ENCODE measurements at places on chromosomes 3 and 15.

- no peak for DNase-seq
Measured at GRCh38 chr15:79265167-79265566, 17.4 kb upstream of the ANKRD34C start.

- DNase-seq, result no peak
Measured at GRCh38 chr3:37957539-37957936, 33.0 kb upstream of the VILL start.

GRCh38 chr3:152047465-152047864, 174.0 kb downstream of the SUCNR1 start:
- no peak for DNase-seq

DNA sequence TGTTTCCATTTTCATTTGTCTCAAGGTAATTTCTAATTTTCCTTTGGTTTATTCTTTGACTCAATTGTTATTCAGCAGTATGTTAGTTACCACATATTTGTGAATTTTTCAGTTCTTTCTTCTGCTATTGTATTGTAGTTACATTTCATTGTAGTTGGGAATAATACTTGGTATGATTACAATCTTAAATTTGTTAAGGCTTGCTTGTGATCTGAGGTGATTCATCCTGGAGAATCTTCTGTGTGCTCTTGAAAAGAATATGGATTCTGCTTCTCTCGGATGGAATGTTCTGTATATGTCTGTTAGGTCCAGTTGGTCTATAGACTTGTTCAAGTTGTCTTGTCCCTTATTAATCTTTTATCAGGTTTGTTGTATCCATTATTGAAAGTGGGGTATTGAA, 63.4 kb upstream of the VEPH1 start:
- no peak for DNase-seq

- DNase-seq, result no peak
Measured at GRCh38 chr3:23666818-23667217, 138.9 kb upstream of the UBE2E1 start.

- DNase-seq, result no peak
Measured at GRCh38 chr3:72748659-72749058, 99.6 kb downstream of the SHQ1 start.

GRCh38 chr15:88132499-88132898, 124.0 kb downstream of the NTRK3 start:
- DNase-seq, result no peak

DNA sequence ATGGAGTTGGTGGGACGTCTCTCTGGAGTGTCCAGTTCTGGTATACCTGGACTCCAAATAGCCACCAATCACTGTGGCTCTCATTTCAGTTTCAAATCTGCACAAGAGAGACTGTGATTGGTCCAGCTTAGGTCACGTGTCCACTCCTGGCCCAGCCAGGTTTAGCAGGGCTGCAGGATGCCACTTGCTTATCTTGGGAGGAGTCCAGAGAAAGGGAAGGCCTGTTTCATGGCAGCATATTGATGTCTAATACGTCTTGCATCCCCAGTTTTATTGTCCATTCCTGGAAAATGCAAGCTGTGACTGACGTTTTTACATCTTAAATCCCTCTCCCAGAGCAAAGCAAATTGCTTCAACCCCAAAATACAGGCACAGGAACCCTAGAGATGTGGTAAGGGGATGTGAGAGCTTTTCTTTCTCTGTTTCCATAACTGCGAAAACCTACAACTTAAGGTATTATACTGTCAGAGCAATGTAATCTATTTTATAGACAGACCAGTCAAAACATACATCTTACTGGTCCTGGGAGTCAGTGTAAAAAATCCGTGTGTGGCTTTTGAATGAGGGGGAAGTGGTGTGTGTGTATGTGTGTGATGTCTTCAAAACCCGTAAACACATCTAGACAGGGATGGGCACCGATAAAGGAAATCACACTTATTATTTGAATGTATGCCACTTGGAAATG, 274.4 kb downstream of the TLE3 start:
- no peak for DNase-seq

DNA sequence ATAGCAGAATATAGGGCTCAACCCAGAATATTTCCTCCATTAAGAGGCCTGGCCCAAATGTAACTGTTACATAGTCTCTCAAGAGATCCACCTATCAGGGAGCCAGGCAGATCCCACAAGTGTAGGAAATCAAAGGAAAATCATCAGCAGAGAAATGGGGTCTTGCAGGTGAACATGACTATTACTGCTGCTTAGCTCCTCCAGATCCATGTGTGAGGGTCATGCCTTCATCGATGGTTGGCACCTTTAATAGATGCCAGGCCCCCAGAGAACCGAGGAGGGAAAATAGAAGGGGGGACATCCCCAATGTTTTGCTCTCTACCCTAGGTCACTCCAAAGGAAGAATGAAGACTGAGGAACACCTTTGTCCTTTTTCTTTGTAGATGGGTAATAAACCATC, 1029.9 kb upstream of the CADM2 start:
- DNase-seq, result no peak

- DNase-seq, result no peak
Measured at GRCh38 chr3:178238179-178238578, 298.1 kb upstream of the KCNMB2 start.

- DNase-seq, result no peak
Measured at GRCh38 chr3:19702416-19703078, 231.5 kb downstream of the EFHB start.

GRCh38 chr3:190131329-190131728, 10.6 kb upstream of the P3H2 start:
- DNase-seq, result peak; percentile 15

- DNase-seq, result no peak
Measured at GRCh38 chr15:83978588-83978987, 257.0 kb upstream of the GOLGA6L4 start.

DNA sequence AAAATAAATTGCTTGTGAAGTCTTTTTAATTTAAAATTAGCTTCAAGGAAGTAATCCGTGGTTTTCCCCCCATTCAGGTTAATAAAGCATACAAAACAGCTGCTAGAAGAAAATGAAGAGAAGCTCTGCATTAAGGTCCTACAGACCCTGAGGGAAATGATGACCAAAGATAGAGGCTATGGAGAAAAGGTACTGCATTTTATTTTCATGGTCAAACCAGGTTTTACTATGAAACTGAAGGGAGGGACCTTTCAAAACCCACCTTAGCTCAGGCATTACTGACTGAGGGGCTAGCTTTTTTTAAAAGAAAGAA, 218.5 kb downstream of the ITPR1 start:
- DNase-seq, result no peak

GRCh38 chr15:35783203-35783602, 237.2 kb upstream of the DPH6 start:
- no peak for DNase-seq

DNA sequence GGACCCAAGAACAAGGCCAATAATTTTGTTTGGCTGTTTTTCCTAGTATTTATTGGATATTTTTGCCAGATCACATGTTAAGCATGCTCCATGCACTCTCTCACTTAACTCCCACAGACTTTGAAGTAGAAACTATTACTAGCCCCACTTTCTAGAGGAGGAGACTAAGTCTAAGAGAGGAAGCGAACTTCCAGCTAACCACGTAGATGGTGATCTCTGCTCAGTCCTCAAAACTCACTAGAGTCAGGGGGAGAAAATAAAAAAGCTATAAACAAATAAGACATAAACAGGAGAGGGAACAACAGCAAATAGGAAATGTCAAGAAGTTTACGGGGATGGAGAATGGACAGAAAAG, 481.0 kb upstream of the PROK2 start:
- DNase-seq, result no peak

DNA sequence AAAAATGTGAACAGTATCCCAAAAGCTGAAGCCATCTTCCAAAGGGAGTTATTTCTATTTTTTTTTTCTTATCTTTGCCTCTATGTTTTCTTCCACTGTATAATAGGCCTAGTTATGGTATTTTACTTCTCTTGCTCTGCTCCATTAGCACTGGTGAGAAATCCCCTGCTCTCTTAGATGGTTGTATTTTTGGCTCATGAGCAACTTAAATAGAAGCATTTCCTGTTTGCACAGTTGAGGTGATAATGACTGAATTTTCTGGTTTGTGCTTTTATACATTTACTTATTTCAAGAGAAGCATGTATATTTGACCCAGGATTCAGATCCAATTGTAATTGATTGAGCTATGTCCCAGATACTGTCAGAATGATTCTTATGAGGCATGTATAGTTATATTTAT, 61.6 kb upstream of the CD200R1L start:
- DNase-seq, result no peak

GRCh38 chr3:32240159-32240545, 1.7 kb downstream of the CMTM8 start:
- DNase-seq, result no peak

- no peak for DNase-seq
Measured at GRCh38 chr15:23516866-23517265, 48.6 kb upstream of the MKRN3 start.

DNA sequence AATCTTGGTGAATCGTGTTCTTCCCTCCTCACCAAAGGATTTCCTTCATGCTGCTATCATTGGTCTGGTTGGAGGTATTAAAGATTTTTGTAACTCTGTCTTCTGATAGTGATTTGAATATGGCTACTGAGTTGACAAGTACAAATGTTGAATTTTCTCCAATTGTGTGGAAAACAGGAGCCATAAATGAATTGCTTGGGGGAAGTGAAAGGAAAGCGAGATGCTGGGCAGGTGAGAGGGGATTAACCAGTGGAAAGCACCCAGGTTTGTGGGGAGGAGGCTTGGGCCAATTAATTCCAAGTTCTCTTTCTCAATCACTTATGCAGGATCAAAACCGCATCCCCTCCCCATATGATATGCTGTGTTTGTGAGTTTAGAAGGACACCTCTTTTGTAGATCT, 372.5 kb downstream of the IL20RB start:
- DNase-seq, result no peak

DNA sequence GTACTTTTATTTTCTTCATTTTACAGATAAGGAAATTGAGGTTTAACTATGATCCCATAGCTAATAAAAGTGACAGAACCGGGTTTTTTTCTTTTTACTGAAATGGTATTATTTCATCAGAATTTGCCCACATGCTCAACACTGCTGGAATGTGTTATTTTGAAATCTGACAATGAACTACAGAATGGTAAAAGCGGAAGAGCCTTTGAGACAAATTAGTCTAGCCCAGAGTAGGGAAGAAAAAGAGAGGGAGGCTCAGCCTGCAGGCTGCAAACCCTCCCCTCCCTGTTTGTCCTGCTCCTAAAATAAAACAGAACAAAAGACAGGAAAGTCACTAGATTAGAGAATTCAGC, 100.3 kb upstream of the LIPC start:
- peak; percentile 70 for DNase-seq

- DNase-seq, result no peak
Measured at GRCh38 chr3:109184726-109185125, 48.2 kb downstream of the C3orf85 start.

DNA sequence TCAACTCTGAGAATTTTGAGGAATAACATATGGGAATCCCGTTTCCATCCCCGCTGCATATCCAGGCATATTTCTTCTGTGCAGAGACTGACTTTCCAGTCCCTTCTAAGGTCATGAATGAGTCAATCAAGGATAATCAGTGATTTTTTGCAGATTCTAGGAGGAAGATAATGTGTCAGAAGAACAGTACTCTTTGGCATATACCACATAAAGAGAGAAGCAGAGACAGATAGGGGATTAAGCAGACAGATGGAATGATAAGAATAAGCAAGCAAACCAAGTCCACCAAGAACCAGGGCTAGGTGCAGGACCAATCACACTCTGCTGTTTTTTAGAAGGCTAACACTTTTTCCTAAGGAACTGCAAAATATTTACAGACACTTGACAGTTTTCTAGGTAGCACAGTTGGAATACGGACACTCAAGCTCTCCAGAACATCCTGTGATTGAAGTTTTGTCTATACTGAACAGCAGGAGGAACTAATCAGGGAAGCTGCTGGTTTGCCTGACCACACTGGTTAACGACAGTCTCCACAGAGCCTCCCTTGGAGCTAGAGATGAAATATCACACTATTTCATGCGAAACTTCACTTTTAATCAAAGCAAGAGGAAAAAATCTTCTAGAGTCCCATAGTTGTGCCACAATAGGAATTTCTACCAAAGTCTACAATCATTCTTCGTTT, 450.0 kb upstream of the KCNMB2 start:
- no peak for DNase-seq

- peak; percentile 85 for DNase-seq
Measured at GRCh38 chr3:44235604-44236484, 5.8 kb upstream of the TOPAZ1 start.

GRCh38 chr15:47561102-47561501, 156.2 kb upstream of the SEMA6D start:
- DNase-seq, result no peak

DNA sequence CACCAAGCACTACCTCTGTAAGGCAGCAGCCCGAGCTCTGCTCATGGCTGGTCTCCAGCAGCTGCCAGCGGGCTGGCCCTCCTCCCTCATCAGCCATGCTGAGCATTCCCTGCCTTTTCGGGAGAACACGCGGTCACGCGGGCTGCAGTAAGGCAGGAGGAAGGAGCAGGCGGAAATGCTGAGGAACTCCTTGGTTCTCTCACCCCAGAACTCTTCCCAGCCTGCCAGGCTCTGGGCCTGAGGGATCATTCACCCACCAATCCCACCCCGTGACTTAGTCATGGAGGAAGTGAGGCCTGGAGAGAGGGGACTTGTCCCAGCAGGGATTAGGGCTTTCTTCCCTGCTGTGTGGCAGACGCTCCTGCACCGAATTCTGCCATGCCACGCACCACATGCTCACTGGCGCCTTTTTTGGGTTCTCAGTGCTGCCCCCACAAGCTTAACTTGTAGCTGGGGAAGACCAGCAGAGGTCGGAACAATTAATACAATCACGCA, 42.9 kb upstream of the RPL32 start:
- DNase-seq, result no peak

GRCh38 chr15:69602921-69603320, 150.3 kb downstream of the RPLP1 start:
- DNase-seq, result no peak

DNA sequence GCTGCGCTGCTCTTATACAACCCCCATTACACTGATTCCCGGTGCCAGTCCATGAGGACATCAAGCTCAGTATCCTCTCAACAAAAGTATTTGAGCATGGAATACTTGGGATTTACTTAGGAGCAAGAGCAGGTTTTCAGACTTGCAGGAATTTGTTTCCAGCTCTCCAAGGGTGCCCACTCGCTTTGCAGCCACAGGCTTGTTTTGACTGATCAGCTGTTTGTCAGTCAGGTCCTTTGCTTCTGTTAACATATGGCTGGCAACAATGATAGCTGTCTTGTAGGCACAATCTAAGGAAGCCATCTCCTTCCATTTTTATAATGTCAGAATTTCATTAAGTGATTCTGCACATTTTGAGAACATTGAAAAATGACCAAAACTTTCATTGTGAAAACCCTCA, 38.2 kb upstream of the MCF2L2 start:
- no peak for DNase-seq

DNA sequence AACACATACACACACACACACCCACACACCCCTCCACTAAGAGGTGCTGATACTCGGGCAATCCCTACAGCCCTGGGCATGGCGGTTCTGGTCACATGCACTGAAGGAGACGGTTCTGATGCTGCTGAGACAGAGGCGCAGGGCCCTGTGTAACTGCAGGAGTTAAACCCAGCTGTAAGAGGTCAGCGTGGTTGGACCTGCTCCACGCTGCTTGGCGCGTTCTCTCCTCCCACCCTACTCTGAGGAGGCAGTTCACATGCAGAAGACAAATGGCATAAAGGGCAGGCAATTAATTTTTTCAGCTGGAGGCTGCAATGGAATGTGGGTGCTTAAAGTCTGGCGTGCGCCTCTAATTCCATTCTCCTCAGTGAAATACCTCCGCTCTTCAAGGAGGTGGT, 35.2 kb downstream of the GRK7 start:
- DNase-seq, result no peak

- DNase-seq, result no peak
Measured at GRCh38 chr3:190605385-190605784, 91.5 kb downstream of the IL1RAP start.
